ENCODE measurements at places on chromosomes 12 and 14. TPM values are rescaled to one million over a fixed set of nuclear protein-coding genes. Genes with fewer than 3 reads are reported as not detected.

CEBPE gene
- not detected for total RNA-seq

GRCh38 chr14:100540926-100541620, 46.1 kb downstream of the BEGAIN start:
- no peak for DNase-seq
- no peak overlapping the region for H3K27ac ChIP-seq
- no peak overlapping the region for H3K4me3 ChIP-seq

DNA sequence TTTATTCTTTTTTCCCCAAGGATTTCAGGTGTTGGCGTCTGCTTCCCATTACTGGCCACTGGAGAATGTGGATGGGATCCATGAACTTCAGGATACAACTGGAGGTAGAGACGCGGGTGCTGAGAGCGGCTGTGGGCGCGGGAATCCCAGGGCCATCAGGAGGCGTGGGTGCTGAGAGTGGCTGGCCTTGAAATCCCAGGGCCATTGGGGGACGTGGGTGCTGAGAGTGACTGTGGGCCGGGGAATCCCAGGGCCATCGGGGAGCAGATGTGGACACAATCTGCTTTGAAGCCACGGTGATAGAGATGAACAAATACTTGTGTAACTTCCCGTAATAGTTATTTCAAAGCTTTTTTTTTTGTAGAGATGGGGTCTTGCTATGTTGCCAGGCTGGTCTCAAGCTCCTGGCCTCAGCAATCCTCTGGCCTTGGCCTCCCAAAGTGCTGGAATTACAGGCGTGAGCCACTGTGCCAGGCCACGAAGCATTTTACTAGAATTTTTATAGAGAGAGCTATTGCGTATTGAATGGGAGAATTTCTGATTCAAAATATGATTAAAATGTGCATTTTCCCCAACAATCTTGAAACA, 12.8 kb downstream of the ADGRD1 start:
- no peaks in the 10 kb centered on the region for H3K4me1 ChIP-seq
- H3K4me3 ChIP-seq, result no peak overlapping the region
- no peaks in the 10 kb centered on the region for H3K36me3 ChIP-seq
- H3K27me3 ChIP-seq, result no peaks in the 10 kb centered on the region
- DNase-seq, result no peak

DNA sequence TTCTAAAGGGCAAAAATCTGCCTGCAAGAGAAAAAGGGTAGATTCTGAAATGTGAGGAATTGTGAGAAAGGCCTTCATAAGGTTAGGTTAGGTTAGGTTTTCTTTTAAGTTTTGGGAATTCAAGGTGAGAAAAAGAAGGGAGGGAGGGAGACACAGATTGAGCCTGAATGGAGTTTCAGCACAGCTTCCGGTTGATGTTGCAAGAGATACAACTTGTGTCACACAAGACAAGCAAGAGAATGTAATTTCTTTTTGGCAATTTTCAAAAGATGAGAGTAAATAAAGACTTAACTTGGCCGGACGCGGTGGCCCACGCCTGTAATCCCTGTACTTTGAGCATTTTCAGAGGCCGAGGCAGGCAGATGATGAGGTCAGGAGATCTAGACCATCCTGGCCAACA, 63.8 kb downstream of the CPSF2 start:
- no peak overlapping the region for H3K4me3 ChIP-seq
- no peaks in the 10 kb centered on the region for H3K36me3 ChIP-seq
- no peaks in the 10 kb centered on the region for H3K27me3 ChIP-seq
- DNase-seq, result no peak

GRCh38 chr12:119391673-119392072, 57.1 kb downstream of the CCDC60 start:
- H3K36me3 ChIP-seq, result no peaks in the 10 kb centered on the region
- H3K27me3 ChIP-seq, result no peaks in the 10 kb centered on the region
- H3K27ac ChIP-seq, result no peak overlapping the region
- no peak for DNase-seq

DNA sequence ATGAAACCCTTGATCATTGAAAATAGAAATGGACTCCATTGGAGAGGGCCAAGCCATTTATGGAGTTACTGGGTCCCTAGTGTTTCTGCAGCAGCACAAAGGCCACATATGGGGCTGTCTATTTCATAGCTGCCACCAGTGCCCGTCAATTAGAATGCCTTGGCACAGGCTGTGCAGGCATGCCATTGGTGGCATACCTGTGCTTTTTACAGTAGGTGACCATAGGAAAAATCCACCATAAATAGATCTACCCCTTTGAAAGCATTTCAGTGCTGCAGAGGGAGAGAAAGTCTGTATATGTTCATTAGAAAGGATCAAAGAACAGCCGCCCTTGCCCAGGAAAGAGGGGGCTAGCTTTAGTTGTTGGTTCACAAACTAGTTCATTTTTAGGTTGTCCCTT, 13.1 kb downstream of the MYBPC1 start:
- no peak overlapping the region for H3K4me3 ChIP-seq
- H3K4me1 ChIP-seq, result no peaks in the 10 kb centered on the region
- no peak for DNase-seq
- H3K27me3 ChIP-seq, result no peaks in the 10 kb centered on the region
- no peak overlapping the region for H3K27ac ChIP-seq
- H3K36me3 ChIP-seq, result no peaks in the 10 kb centered on the region

DNA sequence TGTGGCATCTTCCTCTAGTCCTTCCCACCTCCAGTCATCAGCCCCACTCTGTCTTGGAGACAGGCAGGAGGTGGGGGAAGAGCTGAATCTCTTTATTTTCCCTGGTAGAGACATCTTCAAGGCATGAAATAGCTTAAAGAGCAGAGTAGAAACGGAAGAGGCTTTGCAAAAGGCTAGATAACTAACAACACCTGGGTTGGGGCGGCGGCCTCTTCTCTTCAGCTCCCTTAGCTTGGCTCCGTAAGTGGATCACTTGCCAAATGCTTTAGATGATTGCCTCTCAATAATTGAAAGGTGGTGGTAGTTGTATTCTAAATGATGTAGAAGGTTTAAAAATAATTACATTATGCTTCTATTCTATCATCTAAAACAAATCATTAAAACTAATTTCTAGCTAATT, 36.1 kb downstream of the SSPN start:
- H3K4me3 ChIP-seq, result no peak overlapping the region
- 0 out of 2 replicates have a peak, but pooled peaks cover 2% of the 10 kb centered on the region for H3K4me1 ChIP-seq
- no peak for DNase-seq
- no peaks in the 10 kb centered on the region for H3K27me3 ChIP-seq
- no peaks in the 10 kb centered on the region for H3K36me3 ChIP-seq
- H3K27ac ChIP-seq, result no peak overlapping the region

DNA sequence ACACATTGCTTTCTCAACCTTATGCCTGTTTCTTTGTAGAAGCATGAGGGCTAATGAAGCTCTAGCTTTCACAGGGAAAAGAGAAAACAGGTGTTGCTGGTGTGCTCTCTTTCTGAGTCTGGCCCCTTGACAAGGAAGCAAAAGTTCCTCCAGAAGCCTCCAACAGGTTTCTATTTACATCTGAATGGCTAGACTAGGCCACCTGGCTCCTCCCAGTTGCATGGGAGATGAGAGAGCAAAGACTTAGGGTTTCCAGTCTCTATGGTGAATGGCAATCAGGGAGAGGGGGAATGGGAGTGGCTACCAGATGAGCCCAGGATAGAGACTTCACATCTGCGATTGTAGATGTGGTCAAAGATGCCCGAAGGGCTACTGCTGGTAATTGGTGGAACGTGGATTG, 138.1 kb upstream of the PLXNC1 start:
- H3K4me3 ChIP-seq, result no peak overlapping the region
- H3K36me3 ChIP-seq, result no peaks in the 10 kb centered on the region
- no peaks in the 10 kb centered on the region for H3K27me3 ChIP-seq
- H3K4me1 ChIP-seq, result no peaks in the 10 kb centered on the region

PKP2 gene
- 0.28 TPM for total RNA-seq
